ENCODE measurements at places on chromosomes 7 and 10.

GRCh38 chr10:126468876-126469643, 80.8 kb upstream of the ADAM12 start:
- DNase-seq, result no peak

DNA sequence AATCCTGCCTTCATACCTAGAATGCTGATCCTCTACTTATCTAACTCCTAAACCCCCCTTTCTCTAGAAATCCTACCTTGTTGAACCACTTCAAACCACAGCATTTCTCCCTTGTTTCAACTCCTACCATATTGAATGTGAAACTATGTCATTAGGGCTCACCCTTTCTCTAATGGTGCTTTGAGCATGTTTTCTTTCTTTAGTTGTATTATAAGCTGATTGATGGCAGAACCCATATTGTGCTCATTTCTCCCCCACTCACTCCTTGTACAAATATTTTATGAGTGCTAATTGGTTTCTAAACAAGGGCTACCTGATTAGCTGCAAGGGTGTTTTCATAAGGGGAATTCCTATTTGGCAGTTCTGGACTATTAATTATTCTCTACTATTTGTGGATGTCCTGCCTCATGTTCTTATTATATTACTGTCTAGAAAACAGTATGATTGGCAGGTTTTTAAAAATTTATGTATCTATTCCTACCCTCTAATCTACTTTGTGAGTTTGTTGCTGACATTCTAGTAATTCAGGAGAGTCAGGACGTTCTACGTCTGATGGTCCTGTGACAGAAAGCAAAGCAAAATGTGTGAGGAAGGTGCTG, 765.8 kb downstream of the KCNMA1 start:
- no peak for DNase-seq

- DNase-seq, result no peak
These were observed 75.2 kb upstream of the INHBA start for GRCh38 chr7:41777894-41778596.

GRCh38 chr7:23696916-23697441, 13.0 kb upstream of the STK31 start:
- peak; percentile 44 for DNase-seq

DNA sequence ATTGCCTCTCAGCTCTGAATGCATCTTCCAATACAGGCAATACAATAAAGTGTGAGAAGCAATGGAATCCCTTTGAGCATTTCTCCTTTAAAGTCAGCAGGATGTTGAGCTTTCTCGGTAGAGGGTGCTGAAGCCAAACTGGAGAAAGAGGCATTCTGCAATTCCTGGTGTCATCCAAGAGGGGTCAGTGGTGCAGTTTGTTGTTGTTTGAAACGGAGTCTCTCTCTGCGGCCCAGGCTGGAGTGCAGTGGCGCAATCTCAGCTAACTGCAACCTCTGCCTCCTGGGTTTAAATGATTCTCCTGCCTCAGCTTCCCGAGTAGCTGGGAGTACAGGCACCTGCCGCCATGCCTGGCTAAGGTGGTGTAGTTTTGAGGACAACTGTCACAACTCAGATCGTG, 486.5 kb downstream of the CALN1 start:
- DNase-seq, result no peak

DNA sequence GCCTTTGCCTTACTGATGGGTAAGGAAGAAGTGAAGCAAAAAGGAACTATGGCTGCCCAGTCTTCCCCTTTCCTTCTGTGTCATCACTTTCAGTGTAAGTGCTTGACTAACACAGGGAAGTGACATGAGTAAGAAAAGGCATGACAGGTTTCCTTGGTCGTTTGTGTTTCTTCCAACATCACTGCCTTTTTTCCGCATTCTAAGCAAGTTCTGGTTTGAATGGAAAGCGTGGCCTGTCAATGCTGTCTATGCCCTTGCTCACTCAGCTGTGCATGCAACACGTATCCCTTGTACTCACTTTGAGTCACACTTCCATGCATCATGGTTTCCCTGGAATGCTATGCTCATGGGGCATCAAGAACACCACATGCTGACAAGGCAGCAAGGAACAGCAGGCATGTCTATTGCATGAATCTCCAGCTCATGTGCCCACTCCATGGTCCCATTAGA, 111.8 kb downstream of the OAT start:
- no peak for DNase-seq

DNA sequence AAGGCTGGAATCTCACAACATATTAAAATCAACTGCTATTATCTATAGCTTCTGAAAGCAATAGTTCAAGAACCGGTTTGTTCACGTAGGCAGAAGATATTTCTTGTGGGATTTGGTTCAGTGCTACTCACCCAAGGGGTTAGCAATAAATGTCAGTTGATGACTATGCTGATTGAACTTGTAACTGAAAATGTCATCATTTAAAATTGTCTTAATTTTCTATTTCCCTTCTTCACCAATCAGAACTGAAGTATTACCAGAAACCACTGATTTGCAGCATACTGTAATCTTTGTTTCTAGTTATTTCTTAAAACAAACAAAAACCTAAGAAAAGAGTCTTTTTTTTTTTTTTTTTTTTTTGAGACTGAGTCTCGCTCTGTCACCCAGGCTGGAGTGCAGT, 46.1 kb downstream of the CPEB3 start:
- no peak for DNase-seq

DNA sequence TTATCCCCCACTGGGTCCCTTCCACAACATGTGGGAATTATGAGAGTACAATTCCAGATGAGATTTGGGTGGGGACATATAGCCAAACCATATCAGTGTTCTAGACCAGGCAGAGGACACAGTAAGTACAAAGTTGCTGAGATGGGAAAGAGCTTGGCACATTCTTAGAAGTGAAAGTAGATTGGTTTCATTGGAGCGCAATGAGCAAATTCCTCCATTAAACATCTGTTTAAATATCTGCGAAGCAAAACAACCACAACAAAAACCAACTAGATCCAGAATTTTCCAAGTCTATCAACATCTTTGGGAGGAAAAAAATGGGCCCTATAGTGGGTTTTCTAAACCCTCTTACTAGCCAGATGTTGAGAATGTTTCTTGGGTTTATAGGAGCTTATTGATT, 80.0 kb upstream of the STEAP1B start:
- no peak for DNase-seq

GRCh38 chr10:12333380-12334185, 15.8 kb upstream of the CAMK1D start:
- DNase-seq, result peak; percentile 66

DNA sequence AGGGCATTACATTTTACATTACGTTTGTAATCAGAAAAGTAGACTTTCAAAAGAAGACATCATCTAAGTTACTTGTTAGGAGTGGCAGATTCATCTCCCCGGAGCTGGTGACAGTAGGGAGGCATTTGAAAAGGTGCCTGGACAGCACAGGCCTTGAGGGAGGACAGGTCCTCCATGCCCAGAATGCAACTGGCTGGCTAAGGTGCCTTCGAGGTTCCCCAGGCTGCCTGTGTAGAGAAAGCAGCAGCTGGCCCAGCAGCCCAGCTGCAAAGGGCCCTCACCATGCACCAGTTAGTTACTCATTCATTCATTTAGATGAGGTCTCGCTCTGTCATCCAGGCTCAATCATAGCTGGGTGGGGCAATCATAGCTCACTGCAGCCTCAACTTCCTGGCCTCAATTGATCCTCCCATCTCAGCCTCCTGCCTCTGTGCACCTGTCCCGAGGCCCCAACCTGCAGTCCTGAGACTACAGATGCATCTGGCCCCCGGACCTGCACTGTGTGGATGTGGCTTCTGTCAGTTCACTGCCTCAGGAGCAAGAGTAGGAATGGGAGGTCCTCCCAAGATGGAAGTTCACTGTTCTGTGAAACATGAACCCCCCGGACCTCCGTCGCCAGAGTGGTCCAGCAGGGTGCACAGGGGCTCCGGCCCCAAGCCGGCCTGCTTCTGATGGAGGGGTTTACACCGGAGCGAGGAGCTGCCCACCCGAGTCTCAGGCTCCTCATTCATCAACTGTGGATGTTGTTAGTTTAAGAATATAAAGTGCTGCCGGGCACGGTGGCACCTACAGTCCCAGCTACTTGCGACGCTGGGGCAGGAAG, 36.6 kb downstream of the PRKAG2 start:
- DNase-seq, result no peak

- DNase-seq, result no peak
These were observed 87.8 kb downstream of the CCDC71L start for GRCh38 chr7:106573125-106573663.

GRCh38 chr7:4074994-4075393, 607.1 kb upstream of the FOXK1 start:
- DNase-seq, result no peak

DNA sequence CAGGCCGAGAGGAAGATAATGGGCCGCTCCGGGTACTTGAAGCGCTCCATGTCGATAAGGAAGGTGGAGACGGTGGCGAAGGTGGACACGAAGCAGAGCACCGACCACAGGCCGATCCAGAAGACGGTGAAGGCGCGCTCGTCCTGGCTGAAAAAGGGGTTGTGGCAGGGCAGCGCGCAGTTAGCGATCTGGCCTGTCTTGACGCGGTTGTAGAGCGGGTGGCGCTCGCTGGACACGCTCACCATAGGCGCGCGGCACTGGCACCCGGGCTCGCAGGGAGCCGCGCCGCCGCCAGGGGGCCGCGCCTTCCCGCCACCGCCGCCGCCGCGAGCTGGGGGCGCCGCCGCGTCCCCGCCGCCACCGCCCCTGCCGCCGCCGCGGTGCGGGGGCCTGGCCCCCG, 1.6 kb downstream of the FZD8 start:
- DNase-seq, result peak; percentile 32

DNA sequence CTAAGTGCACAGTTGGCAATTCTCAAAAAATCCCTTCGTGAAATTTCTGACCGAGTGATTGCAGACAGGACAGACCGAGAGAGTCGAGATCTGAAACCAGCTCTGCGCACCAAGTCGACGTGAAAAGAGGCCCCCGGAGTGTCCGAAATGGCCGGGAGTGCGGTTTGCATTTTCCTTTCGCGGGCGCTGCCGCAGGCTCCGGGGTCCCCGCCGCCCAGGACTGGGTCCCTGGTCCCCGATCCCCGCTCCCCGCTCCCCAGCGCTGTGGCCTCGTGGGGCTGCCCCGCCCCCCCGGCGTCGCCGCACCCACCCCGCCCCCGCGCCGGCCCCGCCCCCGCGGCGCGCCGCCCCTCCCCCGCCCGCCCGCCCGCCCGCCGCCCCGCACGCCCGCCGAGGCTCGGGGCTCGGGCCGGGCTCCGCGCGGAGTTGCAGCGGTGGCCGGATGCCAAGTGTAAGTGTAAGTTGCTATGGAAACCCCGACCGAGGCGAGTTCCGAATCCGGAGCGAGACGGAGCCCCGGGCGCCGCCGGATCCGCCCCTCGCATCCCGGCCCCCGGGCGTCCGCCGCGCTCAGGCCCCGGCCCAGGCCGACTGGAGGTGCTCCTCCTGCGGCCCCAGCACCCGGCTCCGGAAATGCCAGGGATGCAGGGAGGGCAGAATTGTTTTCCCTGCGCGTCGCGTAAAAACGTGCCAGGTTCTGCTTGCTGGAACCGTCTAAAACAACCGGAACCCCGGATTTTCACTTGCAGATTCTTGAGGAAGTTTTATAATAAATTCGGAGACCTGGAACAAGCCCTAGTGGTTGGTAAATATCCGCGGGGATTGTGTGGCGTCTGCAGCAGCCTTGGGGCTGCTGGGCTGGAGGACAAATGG, 4.6 kb downstream of the BMI1 start:
- peak; percentile 49 for DNase-seq

GRCh38 chr7:22350466-22351328, 6.3 kb downstream of the RAPGEF5 start:
- DNase-seq, result no peak

DNA sequence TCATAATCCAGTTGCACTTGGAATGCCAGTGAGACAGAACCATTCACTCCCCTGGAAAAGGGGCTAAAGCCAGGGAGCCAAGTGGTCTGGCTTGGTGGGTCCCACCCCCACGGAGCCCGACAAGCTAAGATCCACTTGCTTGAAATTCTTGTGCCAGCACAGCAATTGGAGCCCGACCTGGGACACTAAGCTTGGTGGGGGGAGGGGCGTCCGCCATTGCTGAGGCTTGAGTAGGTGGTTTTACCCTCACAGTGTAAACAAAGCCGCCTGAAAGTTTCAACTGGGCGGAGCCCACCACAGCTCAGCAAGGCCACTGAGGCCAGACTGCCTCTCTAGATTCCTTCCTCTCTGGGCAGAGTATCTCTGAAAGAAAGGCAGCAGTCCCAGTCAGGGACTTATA, 200.7 kb upstream of the NPSR1 start:
- DNase-seq, result no peak

- DNase-seq, result no peak
These were observed 164.3 kb downstream of the SUGCT start for GRCh38 chr7:40299097-40299496.

- DNase-seq, result peak; percentile 35
These were observed 252.6 kb downstream of the DOCK4 start for GRCh38 chr7:111953611-111954010.

- DNase-seq, result no peak
These were observed 42.6 kb downstream of the FAM20C start for GRCh38 chr7:234708-235553.

DNA sequence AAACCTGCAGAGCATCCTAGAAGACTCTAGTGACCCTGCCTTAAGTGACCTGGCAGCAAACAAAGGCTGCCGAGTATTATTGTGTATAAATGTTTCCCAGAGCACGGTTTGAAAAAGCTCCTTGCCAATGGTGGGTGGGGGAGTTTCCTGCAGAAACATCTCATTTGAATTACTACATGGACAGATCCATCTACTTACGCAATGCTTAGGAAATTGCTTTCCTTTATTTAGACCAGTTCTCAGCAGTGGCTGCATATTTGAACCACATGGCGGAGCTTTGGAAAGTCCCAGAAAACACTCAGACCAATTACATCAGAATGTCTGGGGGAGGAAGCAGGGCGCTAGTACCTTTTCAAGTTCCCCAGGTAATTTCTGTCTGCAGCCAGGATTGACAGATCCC, 560.9 kb downstream of the SDK1 start:
- no peak for DNase-seq

DNA sequence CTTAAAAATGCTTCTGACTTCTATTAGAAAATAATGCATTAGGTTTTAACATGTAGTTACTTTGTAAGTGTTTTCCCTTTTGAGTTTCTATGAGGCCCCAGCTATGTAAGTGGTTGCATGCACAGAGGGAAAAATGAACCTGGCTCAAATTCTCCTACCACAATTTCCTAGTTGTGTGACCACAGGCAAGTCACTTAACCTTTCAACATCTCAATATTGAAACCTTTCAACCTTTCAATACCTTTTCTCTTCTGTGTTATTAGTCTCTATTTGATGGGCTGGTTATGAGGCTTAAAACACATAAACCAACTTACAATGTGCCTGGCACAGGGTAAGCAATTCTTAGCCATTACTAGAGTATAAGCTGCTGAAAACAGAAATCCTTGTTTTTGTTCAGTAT, 203.0 kb downstream of the KCND2 start:
- DNase-seq, result no peak

DNA sequence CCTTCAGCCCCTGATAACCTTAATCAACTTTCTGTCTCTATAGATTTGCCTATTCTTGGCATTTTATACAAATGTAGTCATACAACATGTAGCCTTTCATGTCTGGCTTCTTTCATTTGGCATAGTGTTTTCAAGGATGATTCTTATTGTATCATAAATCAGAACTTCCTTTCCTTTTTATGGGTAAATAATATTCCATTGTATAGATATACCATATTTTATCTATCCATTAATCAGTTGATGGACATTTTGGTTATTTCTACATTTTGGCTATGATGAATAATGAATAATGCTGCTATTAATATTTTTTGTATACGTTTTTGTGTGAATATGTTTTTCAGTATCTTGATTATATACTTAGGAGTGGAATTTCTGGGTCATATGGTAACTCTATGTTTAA, 720.8 kb downstream of the LRMDA start:
- DNase-seq, result no peak
